ENCODE measurements at places on chromosomes 11 and 22. TPM values are rescaled to one million over a fixed set of nuclear protein-coding genes. Genes with fewer than 3 reads are reported as not detected.

OR5AP2 gene
- not detected for total RNA-seq

CCDC15 gene
- 0.82 TPM for total RNA-seq

TOB2 gene
- 63.1 TPM for total RNA-seq

DNA sequence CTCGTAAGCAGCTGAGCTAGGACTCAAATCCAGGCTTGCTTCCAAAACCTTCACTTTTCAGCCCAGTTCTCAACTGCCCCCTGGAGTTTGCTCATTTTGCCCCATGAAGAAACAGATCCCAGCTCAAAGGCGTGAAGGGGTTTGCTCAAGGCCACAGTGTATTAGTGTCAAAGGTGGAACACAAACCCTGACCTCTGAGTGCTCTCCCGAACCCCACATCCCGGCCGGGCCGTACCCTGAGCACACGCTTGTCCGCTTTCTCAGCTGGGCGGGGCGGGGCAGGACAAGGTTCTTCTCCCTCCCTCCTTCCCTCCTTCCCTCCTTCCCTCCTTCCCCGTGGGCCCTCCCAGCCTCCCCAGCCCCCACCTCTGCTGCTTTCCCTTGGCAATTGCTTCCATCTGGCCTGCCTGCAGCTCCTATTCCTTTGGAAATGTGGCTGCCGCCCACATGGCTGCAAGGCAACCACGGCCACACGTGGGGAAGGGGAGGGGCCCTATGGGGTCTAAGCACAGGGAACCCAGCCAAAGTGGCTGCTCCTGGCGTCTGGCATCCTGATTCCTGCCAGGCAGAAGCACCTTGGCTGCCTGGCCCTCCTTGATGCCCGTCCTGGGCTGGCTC is 4.1 kb downstream of the ST3GAL4 start:
- peak; percentile 83 for DNase-seq

GRCh38 chr11:80211673-80212072 is 770.8 kb upstream of the TENM4 start:
- DNase-seq: no peak

GRCh38 chr22:34849965-34850364 is 216.0 kb upstream of the ISX start:
- no peak for DNase-seq

GRCh38 chr11:101453682-101454081 is 130.1 kb downstream of the TRPC6 start:
- no peak for DNase-seq

DNA sequence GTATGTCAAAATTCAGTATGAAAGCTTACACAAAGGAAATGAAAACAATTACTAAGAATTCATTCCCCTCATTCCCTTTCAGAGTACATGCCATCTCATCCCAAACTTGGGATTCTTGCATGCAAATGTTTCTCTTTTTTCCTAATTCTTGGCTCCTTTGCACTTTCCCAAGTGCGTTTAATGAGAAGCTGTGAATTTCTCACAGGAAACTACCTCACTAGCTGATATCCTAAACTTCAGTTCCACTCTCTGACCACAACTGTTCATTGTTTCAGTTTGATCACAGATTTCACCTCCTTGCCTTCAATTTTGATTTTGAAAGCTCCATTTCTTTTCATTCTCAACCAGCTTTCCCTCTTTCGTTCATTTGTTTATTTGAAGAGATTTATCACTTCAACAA is 5.9 kb upstream of the ARL14EP start:
- no peak for DNase-seq

Measured in left cardiac atrium (tissue), 4 donors.